Cerebellum (tissue), 4 donors: ENCODE measurements at places on chromosomes 12 and 14.

GRCh38 chr14:81990312-81990761 is 456.7 kb upstream of the SEL1L start:
- DNase-seq = peak; percentile 22

GRCh38 chr12:65517656-65518210 is 239.2 kb downstream of the MSRB3 start:
- DNase-seq = no peak

- DNase-seq = no peak
These were observed 85.5 kb upstream of the VRK1 start for GRCh38 chr14:96711559-96712267.

DNA sequence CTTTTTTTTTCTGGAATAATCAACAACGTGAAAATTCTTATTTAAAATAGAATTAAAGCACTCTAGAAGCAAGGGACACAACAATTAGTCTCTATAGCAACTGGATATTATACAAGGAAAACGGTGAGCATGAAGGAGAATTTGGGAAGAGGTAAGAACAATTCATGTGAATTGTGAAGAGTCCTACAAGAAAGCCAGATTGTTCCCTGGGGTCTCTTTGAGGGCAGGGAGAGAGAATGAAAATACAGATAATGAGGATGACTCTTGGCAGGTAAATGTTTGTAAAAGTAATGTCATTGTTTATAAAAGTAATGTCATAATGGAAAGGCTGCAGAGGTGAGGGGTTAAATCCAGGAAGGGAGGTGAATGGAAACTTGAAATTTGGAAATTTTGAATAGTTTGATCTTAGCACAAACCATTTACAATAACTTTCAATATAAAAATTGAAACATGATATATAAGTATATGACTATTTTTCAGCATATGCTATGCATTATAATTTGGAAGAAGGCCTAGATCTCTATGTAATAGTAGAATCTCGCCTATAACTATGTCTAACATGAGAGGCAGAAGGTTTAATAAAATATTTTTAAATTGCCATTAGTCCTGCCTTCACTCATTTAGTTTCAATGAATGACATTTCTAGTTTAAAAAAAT is 378.8 kb upstream of the DCN start:
- no peak for DNase-seq

DNA sequence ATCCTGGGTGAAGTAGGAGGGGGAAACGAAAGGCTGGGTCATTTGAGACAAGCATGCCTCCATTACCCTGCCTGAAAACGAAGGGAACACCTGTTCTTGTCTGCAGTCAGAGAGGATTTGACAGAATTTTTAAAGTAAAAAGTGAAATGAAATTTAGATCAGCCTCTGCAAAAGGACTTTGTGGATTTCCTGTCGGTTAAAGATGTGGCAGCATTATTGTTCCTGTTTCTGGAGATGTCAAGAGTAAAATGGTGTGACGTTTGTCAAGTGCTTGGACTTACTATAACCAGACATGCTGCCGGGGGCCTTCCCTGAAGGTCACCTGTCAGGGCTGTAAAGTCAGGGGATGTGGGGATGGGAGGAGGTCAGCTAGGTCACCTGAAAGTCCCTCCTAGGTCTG is 32.0 kb downstream of the NRXN3 start:
- DNase-seq = no peak

- DNase-seq = no peak
These were observed 120.0 kb downstream of the PDE6H start for GRCh38 chr12:15092826-15093225.

DNA sequence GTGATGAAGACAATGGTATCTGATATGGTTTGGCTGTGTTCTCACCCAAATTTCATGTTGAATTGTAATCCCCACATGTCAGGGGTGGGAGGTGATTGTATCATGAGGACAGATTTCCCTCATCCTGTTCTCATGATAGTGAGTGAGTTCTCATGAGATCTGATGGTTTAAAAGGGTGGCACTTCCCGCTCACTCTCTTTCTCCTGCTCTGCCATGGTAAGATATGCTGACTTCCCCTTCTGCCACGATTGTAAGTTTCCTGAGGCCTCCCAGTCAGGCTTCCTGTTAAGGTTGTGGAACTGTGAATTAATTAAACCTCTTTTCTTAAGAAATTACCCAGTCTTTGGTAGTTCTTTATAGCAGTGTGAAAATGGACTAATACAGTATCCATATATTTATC is 25.6 kb upstream of the PTHLH start:
- no peak for DNase-seq

- no peak for DNase-seq
These were observed 44.3 kb downstream of the TMTC2 start for GRCh38 chr12:82730953-82731459.

GRCh38 chr12:32139064-32139421 is 32.4 kb downstream of the BICD1 start:
- no peak for DNase-seq

DNA sequence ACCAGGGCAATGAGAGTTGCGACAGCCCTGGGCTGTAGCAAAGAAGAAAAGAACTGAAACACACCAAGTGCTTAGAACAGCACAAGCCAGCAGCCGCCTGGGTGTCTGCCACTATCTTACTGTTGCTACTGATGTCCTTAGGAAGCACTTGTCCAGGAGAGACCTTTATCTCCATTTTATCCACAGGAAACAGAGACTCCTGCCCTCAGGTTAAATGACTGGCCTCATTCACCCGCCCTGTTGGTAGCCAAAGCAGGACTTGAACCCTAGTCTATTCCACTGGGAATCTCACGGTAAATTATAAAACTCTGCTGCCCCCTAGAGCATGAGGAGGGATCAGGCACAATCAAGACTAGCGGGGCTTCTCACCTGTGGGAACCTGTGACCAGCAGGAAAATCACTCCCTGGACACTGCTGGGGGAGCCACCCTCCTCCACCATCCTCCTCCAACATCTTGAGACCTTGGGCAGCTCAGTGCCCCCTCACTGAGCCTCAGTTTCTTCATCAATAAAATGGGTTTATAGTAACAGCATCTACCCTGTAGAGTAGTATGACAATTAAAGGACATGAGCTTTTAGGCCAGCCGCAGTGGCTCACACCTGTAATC is 20.5 kb upstream of the TESC start:
- DNase-seq = no peak

DNA sequence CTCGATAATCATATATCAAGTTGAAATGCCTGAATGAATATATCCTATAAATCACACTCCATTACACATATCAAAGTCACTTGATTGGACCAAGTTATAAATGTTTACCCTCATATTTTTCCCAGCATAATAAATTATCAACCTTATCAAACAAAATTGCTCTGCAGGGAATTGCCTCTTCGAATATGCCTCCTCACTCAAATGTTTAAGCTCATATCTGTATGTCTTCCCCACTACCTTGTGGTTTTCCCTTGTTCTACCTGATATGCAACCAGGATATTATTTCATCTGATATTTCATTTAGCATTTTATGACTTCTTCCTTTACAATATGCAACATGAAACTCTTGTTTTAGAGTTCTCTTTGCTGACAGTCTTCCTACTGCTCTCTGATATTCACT is 226.4 kb downstream of the RASSF9 start:
- DNase-seq = no peak

DNA sequence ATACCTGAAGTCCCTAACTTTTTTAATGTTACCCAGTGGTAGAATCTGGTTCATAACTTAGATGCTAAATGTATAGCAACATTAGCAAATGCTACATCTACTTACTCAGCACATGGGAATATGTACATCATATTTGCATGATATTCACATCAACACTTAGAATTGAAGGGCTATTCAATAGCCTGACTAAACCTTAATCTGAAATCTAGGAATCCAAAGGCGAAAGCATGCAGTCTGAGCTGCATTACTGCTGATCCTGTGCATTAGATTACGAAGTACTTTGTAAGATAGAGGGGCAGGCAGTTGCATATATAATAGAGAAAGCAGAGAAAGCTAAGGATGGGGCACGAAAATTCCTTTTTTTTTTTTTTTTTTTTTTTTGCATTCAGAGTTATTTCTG is 40.4 kb downstream of the SLC38A4 start:
- DNase-seq = no peak

GRCh38 chr12:66962290-66962689 is 283.4 kb upstream of the GRIP1 start:
- no peak for DNase-seq

DNA sequence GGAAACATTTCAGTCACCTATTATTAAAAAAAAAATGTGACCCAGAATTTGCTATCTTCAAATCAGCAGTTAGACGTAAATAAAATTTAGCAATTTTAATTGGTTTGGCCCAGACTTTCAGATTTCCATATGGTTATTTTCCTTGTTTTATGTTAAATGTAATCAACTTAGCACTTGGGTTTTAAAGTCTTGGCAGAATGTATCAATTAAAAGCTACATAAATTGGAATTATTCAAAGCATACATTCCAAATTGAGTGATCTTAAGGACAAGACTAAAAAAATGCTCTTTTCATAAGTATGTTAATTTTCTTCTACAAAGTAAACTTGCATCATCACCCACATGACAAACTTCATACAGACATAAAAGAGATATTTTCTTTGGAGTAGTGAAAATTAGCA is 3.4 kb downstream of the KITLG start:
- no peak for DNase-seq

DNA sequence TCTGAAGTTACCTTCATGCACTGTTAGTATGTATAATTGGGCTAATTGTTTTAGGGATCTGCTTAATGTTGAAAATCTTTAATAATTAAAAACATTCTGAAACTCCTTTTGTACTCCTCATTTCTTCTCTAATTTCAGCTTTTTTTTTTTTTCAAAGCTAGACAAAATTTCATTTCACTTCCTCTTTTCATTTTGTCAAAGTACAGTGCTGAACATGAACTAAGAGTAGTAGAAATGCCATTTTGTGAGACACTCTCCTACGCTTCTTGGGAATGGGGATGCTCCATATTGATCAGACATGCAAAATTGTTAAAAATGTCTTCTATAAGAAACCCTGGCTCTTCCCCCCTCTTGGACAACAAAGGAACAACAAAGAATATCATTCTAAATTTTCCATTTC is 1.7 kb downstream of the ABCD2 start:
- DNase-seq = no peak

- DNase-seq = no peak
These were observed 175.3 kb downstream of the PLCZ1 start for GRCh38 chr12:18562531-18562930.

- DNase-seq = no peak
These were observed 61.0 kb upstream of the PELI2 start for GRCh38 chr14:56057071-56057741.

DNA sequence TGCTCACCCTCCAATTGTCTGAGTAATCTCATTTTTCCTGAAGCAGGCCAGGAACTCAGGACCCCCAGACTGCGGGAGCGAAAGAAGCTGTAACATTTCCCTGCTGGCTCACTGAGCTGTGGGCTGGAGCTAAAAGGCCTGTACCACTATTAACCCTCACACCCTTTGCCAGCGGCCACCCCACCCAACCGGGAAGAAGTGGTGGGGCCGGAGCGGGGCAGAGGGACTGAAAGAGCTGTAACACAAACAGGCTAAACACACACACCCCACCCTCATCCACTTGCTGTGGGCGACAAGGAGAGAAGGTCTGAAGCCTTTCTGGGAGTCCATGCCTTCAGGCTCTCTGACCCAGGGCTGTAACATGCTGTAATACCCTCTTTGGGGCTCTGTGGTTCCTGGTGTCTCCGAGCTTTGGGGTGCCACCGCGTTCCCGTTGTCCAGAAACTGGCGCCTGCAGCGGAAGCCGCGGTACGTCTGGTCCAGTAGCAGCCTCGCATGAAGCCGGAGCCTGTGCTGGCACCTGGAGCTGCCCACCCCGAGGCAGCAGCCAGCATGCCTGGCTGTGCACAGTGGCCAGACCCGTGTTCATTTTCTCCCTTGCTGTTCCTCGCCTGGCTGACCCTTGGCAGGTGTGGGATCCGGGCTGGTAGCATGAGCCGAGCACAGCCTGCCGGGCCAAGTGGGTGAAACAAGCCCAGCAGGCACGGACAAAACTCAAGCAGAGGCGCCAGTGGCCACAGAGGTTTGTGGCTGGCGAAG is 345.5 kb upstream of the MGAT4C start:
- DNase-seq = no peak

GRCh38 chr14:94584591-94585280 is 3.5 kb downstream of the SERPINA5 start:
- no peak for DNase-seq

GRCh38 chr12:13686260-13686659 is 295.1 kb downstream of the GRIN2B start:
- DNase-seq = no peak

- no peak for DNase-seq
These were observed 8.6 kb downstream of the ASB2 start for GRCh38 chr14:93967637-93968250.

DNA sequence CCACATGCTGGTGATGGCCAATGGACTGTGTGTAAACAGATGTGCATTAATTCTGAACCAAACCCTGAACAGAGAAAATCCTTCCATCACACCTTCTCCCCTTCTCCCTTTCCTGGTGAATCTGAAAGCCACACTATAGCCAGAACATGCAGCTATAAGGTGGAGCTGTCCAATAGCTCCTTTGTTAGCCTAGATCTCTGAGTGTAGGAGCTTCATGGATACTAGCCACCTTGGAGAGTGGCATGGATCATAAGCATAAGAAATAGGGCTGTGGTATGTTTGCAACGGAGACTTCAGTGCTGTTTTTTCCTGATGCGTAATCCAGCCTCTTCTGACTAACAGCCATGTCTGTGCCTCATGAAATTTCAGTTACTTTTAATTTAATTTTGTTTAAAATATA is 364.5 kb downstream of the BTG1 start:
- no peak for DNase-seq

GRCh38 chr14:26175658-26176057 is 422.2 kb downstream of the NOVA1 start:
- DNase-seq = no peak

DNA sequence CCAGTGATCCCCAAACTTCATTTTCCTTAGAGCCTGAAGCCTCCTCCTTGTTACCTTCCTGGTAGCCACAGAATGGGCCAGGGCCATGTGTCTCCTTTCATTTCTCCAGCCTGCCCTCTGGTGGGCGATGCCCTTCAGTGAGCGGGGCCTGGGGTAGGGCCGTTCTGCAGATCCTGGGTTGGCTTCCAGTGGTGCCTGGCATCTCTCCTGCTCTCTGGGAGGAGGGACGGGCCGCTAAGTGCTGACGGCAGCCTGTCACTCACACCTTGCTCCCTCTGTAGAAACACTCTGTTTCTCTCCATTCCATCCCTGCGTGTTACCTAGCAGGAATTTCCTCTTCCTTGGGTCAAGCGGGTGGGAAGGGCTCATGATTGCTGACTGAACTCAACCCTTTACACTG is 232.1 kb downstream of the CACNA1C start:
- peak; percentile 67 for DNase-seq

- no peak for DNase-seq
These were observed 670.0 kb upstream of the NOVA1 start for GRCh38 chr14:27267876-27268275.
